ENCODE measurements at places on chromosomes 11 and 22. TPM values are rescaled to one million over a fixed set of nuclear protein-coding genes. Genes with fewer than 3 reads are reported as not detected.
A peak's percentile ranks its signal among the peaks of the same experiment; 100 is the strongest.

GRCh38 chr11:111441443-111441842, 62.4 kb upstream of the POU2AF1 start:
- no peak for DNase-seq

- DNase-seq: no peak
Measured at GRCh38 chr11:75632450-75632849, 36.4 kb downstream of the MAP6 start.

DNA sequence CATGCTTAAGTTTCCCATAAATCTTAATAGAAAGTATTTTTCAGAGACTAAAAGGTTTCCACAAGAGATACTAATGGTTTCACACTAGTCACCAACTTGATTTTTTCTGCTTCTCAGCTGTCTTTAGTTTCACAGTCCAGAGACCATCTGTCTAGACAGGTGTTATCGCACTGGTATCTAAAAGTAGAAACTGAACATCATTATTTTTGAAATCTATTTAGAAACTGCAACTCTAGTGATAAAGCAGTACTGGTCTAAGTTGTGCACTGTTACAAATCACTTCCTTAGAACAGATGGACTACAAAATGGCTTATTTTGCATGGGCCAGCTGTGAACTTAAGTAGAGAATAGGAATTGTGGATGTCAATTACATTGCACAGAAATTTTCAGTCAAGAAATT, 78.0 kb downstream of the CNTN5 start:
- no peak for DNase-seq

DNA sequence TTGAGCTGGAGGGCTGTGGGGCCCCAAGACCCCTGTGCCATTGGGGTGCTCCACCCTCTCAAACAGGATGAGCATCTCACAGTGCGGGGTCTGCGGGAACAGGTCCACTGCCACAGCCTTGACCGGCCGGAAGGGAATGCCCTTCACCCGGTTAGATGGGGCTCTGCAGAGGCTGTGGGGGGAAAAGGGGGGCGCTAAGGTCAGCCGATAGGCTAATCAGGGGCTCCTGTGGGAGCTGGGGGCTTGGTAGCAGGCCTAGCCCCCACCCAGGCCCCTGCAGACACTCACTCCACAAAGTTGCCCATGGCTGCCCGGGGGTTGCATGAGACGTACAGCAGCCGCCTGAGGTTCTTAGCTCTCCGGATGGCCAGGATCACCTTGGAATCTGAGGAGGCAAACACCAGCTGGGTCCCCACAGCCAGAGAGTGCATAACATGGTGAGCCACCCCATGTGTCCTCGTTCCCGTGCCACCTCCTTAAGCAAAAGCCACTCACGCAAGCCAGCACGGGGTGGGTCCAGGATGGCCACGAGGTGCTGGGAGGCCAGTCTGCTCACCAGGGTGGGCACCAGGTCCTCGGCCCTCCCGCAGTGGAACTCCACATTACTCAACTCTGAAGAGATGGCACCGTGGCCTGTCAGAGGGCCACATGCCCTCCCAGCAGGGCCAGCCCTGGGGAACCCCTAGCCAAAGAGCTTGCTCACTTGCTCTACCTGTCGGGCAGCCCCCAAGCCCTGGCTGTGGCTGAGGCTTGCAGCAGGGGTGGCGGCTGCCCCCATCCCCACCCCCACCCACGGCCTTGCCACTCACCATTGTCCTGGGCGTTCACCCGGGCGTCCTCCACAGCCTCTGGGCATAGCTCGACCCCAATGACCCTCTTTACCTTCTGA, 3.0 kb upstream of the RANBP1 start:
- DNase-seq: no peak

GRCh38 chr22:24744638-24745037, 29.9 kb downstream of the PIWIL3 start:
- no peak for DNase-seq

- DNase-seq: peak; percentile 91
Measured at GRCh38 chr22:41762980-41763779, 37.3 kb upstream of the CCDC134 start.

DNA sequence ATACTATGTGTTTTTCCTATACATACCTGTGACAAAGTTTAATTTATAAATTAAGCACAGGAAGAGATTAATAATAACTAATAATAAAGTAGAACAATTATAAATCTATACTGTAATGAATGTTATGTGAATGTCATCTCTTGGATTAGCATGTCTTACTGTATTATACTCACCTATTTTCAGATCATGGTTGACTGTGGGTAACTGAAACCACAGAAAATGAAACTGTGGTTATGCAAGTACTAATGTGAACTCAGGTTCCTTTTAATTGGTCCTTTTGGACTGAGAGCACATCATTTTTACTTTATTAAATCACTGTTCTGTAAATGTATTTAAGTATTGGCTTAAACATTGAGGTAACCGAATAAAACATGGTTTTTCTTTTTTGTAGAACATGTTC, 108.8 kb downstream of the PPP6R3 start:
- DNase-seq: no peak

INPP5J gene
- 4.7 TPM for total RNA-seq

PANX2 gene
- 6.7 TPM for total RNA-seq

CDCA5 gene
- 94.8 TPM for total RNA-seq

Measured in H9 (cell line).